ENCODE measurements at places on chromosomes 1 and 21.

- DNase-seq = no peak
Measured at GRCh38 chr1:69433073-69433472, 134.6 kb upstream of the LRRC7 start.

DNA sequence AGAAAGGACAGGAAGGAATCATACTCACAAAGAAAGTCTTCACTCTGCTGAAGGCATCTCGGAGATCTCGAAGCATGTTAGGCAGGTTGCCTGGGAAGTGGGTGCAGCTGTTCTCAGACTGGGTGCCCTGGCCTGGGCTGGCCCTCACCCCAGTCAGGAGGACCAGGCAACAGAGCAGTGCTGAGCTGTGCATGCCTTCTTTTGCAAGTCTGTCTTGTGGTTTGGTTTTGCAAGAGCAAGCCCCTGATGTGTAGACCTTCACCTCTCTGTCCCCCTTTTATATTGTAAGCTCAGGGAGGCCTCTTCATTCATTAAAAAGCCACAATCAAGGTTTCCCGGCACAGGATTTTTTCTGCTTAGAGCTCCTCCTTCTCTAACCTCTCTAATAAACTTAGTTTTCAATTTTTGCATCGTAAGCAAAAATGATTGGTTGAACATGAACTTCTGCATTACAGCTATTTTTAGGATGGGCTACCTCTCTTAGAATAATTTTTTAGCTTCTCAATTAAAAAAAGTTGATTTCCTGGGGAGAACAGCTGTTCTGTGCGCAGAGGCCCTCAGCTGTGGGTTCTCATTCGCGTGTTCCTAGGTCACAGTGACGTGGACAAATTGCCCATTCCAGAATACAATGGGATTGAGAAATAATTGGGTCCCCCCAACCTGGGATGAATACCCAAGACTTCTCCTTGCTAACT lies at the start of gene IL10:
TSS of gene IL10 (minus strand) at position 252 of the 695 bp plus-strand sequence. CDS start at position 193, 59 bp downstream.
- DNase-seq = no peak

GRCh38 chr1:145949219-145949618 lies 8.6 kb downstream of the LIX1L start:
- DNase-seq = no peak

DNA sequence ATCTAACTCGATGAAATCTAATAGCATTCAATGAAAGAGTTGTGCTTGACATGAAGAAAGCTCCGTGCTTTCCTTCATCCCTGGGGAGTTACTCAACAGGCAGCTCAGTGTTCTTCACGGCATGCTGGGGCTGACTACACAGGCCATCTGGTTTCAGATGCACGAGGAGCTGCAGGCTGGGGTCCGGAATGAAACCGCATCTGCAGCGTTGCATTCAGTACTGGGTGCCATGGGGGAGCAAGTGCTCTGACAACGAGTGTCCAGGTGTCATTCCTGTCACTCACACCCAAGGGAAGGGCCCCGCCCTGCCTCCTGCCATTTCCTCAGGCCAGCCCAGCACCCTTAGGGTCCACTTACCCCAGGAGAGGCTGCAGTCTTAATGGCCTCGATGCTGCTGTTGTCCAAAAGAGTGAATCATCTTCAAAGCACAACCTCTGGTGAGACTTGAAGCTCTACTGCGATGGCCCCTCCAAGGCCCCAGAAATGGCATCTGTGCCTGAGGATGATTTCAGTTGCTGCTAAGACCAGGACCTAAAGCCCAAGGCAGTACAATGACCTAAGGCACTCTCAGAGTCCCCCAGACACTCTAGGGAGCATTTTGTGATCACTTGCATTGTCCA lies 61.4 kb downstream of the STUM start:
- DNase-seq = no peak

DNA sequence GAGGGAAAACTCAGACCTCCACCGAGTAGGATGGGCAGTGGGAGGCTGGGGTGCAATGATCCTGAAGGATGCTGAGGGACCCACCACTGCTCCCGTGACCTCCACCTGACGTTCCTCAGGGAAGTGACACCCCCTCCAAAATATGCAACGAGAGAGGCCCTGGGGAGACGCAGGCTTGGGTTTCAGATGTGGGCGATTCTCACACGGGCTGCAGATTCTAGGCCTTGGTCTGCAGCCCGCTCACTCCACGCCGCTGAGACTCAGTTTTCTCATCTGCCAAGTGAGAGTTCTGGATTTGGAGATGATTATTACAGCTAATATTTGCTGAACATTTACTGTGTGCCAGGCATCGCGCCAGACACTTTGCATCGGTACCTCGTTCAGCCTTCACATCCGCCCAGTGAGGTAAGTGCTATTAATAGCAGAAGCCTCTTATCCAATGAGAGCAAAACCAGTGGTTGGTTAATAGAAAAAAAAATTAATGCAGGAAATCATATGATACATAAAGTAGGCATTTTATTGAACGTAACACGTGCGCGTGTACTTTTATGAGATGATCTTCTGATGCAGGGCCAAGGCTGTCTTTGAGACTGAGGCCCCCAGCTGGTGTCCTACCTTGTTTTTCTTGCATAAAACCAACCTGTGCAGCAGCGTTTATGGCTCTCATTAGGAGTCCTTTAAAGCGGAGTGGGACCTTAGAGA lies 102.0 kb upstream of the RUNX3 start:
- DNase-seq = peak; percentile 57

DNA sequence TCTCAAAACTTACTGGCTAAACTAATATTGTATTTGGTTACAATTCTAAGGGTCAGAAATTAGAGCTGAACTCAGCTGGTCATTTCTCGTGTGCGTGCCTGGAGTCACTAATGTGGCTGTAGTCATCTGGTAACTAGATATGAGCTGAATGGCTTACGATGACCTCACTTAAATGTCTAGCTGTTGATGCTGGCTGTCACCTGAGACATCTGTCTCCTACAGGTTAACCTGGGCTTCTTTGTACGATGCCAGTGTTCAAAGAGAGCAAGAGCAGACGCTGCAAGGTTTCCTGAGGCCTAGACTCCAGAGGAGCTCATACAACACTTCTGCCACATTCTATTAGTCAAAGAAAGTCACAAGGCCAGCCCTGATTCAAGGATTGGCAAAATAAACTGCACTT lies 17.1 kb upstream of the ALG6 start:
- no peak for DNase-seq

DNA sequence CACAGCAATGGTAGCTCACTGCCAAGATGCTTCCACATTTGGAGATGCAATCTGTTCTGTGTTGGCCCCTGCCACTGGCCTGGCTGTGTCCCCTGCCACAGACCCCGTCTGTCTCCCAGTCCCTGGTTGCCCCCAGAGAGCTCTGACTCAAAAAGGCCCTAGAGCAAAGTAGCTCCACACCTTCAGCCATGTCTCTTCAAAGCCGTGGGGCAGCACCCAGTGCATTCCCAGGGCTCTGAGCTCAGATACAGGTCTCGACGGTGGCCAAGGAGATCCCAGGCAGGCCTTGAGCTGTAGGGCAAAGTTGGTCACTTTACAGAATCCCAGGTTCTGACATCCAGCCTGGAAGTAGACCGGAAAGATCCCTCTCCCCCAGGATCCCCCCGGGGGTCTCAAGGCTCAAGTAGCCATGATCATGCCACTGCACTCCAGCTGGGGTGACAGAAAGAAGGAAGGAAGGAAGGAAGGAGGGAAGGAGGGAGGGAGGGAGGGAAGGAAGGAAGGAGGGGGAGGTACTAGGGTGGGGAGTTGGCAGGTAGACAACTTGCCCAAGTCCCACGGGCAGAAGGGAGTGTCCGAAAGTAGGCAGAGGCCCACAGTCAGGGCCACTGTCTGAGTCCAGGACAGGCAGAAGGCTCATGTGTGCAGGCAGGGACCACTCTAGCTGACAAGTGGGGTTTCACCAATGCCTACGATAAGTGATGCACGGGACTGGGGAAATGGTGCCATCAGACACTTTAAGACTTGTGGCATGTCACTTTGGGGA lies 4.8 kb upstream of the ARF1 start:
- no peak for DNase-seq

DNA sequence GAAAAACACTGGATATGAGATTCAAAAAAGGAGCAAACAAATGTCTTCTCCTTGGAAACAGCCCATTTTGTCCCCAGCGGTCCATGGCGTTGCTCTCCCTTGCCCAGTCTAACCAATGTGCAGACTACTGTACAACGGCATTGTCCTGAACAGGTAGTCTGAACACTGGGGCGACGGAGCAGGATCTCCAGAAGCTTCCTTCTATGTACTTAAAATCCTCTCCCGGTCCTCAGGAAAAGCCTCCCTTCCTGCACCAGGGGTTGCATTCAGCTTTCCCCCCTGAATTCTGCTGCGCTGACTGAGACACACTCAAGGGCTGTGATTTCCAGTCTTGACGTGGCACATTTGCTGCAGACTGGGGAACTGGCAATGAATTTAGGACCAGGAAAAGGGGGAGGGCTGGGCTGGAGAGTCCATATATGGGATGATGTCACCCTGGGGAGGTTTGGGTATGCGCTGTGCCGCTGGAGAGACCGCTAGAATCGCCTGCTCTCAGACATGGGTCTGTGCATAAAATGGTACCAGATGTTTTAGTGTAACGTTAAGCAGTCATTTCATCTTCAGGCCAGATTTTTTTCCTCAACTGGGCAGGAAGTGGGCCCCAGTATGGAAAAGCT lies 275.9 kb upstream of the C1orf105 start:
- peak; percentile 100 for DNase-seq

DNA sequence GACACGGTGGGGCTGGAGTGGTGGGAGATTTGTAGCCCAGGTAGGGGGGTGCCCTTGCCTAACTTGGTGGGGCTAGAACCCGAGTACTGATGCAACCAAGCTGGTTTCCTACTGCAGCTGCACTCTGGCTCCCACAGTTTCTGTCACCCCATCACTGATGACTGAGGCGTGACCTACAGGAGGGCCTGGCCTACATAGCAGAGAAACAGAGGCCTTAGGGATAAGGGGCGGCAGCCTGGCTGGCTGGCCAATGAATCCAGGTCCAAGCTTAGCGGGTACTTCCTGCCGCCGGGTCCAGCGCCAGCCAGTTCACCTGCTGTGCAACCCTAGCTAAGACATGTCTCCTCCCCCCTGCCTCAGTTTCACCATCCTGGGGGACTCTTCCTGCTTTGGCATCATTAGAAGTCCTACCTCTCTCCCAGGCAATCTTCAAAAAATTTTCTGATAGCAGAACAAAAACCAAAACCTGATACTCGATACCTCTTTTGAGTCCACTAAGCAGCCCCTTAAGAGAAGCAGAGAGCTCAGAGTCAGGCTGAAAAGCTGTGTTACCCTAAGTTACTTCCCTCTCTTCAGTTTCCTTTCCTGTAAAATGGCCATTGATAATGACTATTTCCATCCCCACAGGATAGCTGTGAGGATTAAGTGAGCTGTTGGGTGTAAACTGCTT lies 27.3 kb upstream of the RNF19B start:
- DNase-seq = no peak

GRCh38 chr1:161082996-161083747 lies 6.2 kb downstream of the NECTIN4 start:
- DNase-seq = no peak

DNA sequence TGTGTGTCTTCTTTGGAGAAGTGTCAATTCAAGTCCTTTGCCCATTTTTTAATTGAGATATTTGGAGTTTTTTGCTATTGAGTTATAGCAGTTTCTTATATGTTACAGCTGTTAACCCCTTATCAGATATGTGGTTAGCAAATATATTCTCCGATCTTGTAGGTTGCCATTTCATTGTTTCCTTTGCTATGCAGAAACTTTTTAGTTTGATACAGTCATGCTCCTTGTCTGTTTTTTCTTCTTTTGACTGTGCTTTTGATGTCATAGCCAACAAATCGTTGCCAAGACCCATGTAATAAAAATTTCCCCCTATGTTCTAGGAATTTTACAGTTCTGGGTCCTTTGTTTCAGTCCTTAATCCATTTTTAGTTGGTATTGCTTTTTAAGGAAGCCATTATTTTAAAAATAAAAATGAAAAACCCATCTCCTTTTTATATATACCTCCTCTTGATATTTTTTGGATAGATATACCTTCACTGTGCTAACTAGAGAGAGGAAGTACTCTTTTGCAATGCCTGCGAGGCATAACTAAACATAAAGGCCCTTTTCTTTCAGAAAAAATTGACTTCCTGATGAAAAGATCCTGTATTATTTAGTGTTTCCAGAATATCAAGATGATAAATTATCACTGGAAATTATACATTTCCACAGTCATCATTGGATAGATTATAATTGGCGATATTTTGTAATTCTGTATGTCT lies 127.8 kb downstream of the HS2ST1 start:
- DNase-seq = no peak

- no peak for DNase-seq
Measured at GRCh38 chr1:197063212-197063611, 3.8 kb downstream of the F13B start.

DNA sequence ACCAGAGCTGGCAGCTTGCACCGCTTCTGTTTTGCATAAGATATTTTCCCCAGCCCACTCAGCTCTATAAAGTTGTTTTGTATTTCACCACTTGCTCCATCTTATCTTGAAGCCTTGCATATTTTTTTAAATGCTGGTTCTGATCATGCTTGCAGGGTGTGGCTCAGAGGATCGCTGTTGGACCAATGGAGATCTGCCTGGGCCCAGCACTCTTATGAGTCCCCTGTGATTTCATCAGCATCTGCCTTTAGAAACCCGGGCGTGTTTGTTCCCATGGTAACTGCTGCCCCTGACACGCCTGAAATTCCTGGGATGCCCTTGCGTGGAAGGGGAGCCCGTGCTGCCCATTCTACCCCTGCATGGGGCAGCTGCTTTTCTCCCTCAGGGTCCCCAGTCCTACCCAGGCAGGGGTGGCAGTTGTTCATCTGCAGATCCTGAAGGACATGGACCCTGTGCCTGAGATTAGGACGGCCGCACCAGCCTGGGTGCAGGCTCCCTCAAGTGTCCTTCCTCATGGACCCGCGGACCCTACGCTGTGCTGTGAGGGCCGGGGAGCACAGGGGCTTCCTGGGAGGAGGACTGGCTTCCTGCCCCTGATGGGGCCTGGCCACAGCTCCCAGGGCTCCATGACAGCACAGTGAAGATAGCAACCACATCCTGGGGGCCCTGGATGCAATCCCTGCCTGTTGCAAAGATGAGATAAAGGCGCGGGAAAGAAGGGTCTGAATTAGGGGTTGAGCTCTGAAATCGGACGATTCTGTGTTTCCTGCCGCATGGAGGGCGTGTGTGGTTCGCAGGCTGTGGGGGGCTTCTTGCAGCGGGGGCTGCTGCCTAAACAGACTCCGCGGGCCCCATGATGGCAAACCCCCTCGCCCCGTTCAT lies 226.5 kb downstream of the SDCCAG8 start:
- no peak for DNase-seq

DNA sequence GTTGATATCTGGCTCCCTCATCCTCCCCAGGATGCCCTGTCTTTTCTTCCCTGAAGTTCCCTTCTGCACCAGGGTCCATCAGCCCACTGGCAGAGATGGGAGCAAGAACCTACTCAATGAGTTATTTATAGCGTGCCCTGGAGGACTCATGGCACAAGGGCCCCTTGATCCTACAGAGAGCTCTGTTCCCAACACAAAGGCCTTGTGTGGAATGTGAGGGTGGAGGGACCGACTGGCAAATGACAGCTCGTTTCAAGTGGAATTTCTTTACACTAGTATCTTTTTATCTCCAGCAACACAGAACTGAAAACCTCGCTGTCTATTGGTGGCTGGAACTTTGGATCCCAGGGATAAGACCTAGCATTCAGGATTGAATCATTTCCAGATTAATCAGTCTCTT lies 22.4 kb downstream of the CHI3L2 start:
- DNase-seq = no peak
